Stimulated activated CD4-positive, alpha-beta T cell treated with anti-CD3 and anti-CD28 coated beads, Interleukin-15, amount 100 ng/mL, for 48 hours (primary cell): ENCODE measurements at places on chromosomes 7 and 10.

DNA sequence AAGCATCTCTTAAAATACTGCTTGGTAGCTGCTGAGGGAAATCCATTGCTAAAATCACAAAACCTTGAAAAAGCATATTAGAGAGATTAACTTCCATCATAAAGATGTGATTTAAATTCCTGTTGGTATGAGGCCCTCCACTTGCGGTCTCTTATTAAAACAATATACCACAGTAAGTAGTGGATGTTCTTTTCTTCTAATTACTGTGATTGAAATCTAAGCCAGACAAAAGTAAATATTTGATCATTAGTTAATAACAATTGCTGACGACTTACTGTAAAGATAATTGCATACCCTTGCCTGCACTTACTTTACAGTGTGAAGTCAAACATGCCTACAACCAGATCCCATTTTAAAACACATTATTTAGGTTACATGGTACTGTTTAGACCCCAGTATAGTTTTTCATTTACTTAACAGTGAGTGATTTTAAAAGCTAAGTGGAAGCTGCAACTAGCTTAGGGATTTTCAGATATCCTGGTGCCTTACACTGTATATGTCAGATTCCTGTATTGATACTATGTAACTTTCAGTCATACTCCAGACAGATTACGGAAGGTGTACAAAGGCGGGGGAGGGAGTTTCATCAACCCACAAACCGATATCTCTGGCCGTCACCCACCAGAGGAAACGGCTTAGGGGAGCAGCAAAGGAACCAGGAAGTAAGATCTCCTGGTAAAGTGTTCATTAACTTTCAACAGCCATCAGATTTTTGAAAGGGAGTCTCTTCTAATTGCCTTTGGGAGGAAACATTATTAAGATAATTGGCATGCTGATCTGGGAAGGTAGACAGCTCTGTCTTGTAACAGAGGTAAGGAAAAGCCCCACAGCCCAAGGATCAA lies 986 bp downstream of the NRP1 start:
- DNase-seq = no peak

DNA sequence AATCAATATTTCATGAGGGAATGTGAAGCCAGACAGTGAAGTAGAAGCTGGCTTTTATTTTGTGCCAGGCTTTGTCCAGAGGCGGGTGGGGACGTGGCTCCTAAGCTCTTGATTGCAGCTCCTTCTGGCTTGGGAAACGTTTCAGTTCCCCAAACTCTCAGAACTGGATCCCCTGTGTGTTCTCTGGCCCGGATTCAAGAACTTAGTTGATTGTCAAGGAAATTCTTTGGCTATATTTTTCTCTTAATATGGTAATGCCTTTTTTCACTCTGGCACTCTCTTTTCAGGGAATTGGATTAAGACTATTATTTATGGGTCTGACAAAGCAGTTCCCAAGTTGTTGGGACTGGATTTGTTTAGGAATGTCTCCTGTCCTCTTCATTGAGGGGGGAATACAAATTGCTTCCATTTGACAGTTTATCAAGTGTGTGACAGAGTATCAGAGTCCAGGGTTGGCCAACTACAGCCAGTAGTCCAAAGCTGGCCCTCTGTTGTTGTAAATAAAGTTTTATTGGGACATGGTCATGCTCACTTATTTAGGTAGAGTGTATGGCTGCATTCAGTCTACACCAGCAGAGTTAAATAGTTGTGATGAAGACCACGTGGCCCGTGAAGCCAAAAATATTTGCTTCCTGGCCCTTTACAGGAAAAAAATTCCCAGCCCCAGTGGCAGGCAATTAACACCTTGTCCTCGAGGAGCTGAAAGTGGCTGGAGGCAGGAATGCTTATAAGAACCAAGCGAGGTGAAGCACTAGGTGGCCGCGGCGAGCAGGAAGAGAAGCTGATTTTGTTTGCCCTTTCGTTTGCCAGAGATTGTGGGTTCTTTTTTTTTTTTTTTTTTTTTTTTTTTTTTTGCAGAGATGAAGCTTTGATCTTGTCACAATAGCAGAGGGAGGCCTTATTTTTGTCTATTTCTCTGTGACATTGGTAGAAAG lies 34.3 kb downstream of the HTRA1 start:
- DNase-seq = no peak

DNA sequence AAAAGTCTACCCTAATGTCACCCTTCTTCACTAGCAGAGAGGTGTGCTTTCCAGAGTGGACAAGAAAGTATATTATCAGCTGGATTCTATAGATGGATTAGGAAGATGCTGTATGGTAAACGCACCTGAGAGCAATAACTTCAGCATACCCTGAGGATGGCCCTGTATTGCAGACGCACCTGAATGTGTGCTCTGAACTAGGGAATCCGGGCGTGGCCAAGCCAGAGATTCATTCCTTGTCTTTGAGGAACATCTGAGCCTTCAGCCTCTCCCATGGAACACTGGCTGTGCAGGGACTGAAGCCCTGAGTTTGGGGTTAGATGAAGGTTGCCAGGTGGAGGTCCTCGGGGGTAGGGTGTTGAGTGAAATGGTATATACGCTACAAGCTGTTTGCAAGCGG lies 66.2 kb upstream of the NFE2L3 start:
- no peak for DNase-seq

DNA sequence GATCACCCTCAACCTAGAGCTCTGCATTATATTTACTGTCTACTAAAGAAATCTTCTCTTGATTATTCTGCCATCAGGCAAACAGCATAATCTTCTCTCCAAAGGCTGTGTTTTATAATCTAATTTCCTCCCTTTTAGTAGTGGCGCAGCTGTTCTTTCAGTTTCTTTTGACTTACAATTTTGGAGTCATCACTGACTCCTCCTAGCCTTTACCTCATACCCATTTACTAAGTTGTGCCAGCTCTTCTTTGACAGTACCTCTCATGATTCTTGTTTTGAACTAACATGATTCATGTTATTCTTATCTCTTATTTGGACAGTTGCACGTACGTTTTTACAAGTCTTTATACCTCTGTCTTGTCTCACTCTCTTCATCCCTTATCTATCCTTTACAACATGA lies 113.0 kb downstream of the FOXP2 start:
- no peak for DNase-seq

GRCh38 chr7:51256209-51256781 lies 60.3 kb downstream of the COBL start:
- DNase-seq = no peak

- DNase-seq = no peak
These were observed 10.9 kb downstream of the SEC31B start for GRCh38 chr10:100508691-100509150.

DNA sequence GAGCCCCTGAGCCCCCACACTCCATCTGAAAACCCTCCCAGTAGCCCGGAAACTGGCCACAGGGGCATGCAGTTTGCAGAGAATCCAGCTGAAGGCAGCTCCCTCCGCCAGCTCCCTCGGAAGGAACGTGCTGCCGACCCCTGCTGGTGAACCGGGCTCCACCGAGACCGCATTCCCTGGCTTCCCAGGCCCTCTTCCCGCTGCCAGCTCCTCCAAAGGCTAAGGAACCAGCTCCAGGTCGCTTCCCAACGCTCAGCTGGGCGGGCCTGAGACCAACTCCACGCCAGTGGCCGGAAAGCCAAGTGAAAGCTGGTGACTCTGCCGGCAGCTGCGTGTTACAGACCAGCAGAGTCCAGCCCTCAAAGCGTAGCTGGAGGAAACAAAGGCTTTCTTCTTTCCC lies 35.8 kb downstream of the GPER1 start:
- no peak for DNase-seq

DNA sequence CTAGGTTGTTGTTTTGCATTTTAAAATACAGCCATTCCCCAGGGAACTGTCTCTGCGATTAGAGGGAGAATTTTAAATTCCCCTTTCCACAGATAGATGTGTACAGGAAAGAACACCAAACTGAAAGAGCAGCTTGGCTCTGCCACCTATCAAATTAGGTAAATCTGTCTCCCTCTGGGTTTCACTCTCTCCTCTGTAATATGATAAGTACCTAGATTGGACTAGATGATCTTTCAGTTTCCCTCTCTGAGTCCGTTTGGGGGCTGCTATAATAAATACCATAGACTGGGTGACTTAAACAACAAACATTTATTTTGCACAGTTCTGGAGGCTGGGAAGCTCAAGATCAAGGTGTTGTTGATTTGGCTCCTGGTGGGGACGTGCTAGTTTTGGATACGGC lies 186.0 kb downstream of the KIF20B start:
- no peak for DNase-seq

GRCh38 chr7:94739180-94739579 lies 83.2 kb upstream of the SGCE start:
- no peak for DNase-seq

DNA sequence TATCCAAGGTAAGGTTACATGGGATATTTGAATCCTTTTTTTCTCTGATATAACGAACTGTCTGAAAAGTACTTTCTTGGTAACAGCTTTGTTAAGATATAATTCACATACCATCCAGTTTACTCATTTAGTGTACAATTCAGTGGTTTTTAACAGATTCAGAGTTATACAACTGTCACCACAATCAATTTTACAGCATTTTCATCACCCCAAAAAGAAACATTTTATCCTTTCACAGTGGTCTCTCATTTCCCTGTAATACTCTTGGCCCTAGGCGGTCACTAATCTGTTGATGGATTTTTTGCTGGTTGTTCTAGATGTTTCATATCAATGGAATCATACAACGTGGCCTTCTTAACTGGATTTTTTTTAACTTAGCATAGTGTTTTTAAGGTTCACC lies 91.6 kb downstream of the GLCCI1 start:
- no peak for DNase-seq

DNA sequence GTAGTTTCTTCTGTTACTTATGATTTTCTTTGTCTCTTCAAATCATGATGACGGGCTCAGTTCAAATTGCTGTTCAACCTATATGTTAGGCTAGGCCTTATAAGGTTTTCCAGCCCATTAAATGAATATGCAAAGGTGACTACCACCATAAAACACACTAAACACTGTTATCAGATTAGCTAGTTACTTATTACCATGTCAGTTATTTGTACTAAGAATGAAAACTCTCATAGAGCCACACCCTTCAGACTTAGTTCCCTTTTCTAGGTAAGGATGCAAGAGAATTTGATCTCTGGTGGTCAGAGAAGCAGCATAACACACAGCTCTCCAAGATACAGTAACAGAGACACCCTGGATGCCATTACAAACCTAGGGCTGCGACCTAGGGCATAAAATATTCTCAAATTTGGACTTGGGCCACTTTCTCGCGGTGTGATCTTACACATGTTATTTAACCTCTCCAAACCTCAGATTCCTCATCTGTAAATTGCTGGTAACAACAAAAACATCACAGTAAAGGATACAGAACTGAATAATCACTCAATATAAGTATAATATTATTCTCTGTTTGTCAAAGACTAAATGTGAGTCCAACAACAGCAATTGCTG lies 35.6 kb downstream of the ANKMY2 start:
- no peak for DNase-seq

DNA sequence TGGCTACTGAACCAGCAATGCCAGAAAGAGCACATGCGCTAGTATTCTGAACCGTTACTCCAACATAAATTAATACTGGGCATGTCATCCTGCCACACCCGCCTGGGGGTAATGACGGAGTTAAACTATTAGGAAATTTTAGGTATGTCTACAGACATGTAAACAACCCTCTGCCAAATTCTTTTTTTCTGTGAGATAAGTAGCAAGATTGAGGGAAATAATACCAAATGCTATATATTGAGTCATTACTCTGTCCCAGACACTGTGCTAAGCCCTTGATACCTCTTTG lies 7.4 kb downstream of the LSMEM1 start:
- DNase-seq = no peak

DNA sequence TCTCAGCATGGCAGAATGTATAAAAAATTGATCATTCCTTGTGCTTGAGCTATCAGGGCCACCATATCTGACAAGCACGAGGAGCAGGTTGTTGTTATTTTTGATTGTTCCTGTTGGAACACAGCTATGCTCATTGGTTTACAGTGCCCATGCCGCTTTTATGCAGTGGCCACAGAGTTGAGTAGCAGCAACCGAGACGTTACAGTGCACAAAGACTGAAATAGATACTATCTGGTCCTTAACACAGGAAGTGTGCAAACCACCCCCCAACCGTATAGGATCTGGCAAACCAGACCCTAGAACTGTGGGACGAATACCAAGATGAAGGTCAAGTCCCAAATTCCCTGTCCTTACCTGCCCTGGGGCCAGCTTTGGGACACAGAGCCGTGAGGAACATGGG lies 216.6 kb downstream of the KLF6 start:
- no peak for DNase-seq

DNA sequence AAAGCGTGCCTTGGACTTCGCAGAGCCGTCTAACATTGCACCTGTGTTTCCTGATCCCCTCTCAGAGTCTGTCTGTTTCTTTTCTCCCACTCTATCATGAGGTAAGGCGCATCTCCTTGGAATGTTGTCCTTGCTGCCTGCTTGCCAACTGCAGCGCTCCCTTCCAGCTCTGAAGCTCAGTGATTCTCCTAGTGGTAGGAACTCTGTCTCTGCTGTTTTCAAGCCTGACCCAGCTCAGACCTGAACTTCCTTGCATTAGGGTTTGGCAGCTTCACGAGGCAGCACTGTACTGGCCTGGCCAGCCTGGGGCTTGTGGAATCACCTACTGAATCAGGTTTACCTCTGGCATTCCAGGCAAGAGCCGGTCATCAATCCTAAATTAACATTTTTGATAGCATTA lies 123.9 kb downstream of the CREB5 start:
- no peak for DNase-seq

DNA sequence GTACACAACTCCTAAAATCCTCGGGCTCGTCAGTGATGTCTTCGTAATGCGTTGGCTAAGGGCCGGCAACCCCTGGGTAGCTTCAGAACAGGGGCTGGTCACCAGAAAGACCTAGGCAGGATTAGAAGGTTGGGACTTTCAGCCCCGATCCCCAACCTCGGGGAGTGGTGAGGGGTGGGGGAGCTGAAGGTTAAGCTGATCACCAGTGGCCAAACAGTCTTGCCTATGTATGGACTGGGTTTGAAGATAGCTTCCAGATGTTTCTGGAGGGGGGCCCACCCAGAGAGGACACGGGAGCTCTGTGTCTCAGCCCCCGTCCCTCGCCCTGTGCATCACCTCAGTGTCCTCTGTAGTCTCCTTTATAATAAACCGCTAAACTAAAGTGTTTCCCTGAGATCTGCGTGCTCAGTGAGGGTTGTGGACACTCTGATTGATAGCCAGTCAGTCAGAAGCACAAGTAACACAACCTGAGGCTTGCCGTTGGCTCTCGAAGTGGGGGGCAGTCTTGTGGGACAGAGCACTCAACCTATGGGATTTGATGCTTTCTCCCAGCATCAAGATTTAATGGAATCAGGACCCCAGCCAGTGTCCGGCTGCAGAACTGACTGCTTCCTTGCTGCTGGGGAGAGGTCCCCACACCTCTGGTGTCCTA lies 10.0 kb downstream of the PPP2R2D start:
- DNase-seq = no peak

- no peak for DNase-seq
These were observed 33.6 kb upstream of the HERPUD2 start for GRCh38 chr7:35728412-35729060.

DNA sequence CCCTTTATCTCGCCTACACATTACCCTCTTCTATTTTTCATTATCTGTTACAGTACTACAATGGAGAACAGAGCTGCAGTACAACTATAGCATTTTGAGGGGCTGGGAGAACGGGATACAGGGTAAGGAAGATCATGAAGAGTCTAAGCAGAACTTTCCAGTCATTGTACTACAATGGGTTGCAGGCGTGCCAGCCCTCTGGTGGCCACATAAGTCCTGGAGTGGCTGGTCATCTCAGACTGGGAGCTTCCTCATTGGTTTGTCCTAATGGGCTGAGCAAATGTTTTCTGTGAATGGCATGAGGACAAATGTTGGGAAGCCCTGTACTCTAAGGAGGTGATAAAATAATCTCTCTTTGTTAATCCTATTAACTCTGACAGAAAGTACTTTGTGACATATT lies 33.0 kb downstream of the TMEM106B start:
- DNase-seq = no peak

GRCh38 chr7:152112829-152113228 lies 87.4 kb downstream of the GALNT11 start:
- no peak for DNase-seq
